GM18507 (cell line): ENCODE measurements at places on chromosomes 12 and 14.

DNA sequence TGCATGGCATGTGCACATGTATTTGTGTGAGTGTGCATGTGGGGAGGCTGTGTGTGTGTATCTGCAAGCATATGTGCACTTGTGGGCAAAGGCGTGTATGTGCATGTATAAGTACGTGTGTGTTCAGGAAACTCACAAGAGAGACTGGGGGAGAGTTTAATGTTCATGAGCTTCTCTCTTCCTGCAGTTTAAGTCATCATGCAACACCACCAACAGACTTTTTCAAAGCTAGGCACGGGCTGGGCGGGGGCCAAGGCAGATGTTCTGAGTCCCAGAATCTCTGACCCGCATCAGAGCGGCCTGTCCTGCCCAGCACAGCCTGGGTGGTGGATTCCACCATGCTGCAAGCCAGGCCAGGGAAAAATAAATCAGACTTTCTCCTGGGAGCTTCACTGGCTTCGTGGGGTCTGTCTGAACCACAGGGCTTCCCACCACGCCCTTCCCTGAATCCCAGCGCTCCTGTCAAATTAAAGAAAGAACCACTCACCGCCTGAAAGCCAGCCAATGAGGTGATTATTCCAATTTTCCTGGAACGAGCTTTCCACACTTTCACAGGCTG lies 75.7 kb downstream of the PITPNM2 start:
- DNase-seq = no peak

GRCh38 chr12:95227818-95228356 lies 10.3 kb downstream of the VEZT start:
- DNase-seq = no peak

GRCh38 chr14:59328454-59328853 lies 136.7 kb downstream of the GPR135 start:
- DNase-seq = no peak

GRCh38 chr12:28303192-28303591 lies 112.9 kb downstream of the CCDC91 start:
- no peak for DNase-seq

DNA sequence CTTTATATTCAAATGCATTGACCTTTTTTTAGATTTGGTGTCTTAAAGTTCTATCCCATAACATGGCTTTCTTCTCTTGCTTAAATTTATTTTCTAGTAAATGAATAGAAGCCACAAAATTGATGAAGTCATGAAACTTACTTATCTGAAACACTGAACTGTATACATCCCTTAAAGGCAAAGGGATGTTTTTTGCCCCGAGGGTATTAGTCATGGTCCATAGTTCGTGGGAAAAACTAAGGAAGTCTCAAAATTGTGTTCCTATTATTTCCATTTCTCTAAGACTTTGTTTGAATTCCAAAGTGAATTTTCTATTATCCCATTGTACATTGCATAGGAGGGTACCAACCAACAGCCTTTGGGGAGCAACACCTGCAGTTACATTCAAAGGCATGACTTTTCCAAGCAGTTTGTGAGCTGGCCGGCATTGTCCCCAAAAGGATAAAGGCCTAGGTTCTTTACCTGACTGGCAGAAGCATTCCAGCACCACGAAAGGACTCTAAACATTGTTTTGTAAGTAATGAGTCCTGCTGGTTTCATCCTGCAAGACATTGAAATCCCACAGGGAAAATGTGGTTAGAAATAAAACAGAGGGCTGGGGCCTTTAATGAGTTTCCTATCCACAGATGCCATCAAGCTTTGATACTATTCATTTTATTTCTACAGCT lies 473.5 kb downstream of the PRKD1 start:
- no peak for DNase-seq

DNA sequence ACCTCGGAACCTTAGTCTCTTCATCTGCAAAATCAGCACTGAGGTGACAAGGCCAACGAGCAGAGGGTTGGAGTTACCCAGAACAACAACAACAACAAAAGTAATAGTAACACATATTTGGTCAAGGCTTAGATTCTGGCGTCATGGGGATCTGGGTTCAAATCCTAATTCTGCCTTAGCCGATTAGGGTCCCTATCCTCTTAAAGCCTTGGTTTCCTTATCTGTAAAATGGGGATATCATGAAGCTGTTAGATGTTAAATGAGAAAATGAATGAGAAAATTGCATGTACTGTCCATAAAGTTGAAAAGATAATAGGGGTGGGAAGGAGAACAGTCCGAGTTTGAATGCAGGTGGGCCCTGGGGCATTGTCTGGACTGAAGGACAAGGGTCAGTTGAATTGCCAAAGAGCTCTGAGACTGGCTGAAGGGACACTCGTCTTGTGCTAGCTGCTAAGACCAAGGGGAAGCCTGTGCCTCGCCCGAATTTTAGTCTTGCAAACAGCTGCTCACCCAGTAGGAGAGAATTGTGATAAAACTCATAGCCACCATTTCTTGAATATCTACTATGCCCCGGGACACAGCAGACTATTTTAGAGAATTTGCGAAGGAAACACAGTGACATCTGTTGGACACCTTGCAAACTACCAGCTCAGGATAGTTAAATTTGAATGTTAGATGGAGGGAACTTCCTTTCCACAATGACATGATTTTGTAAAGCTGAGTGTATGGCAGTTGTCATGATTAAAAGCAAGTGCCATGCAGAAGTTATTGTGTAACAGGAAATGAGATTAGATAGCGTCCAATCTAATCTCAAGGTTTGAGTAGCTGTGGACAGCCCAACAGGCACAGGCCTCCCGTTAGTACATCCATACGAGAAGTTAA lies 6.8 kb upstream of the HNF1A start:
- peak; percentile 60 for DNase-seq

- DNase-seq = peak; percentile 32
These were observed 87.2 kb downstream of the DAAM1 start for GRCh38 chr14:59275668-59276067.

DNA sequence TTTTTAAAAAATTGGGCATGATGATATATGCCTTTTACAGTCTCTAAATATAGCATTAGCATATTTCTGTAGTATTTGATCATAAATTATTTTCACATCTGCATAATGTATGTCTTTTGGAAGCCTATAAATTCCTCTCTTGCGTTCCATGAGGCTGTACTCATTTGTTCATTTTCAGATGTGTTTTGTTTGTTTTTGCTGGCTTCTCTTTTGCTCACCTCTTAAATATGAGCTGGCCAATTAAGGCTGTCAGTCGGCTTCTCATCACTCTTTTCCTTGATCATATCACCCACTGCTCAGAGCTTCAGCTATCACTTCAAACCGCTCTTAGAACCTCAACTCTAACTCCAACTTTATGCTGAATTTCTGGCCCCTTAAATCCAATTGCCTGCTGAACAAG lies 6.6 kb downstream of the TMEM263 start:
- no peak for DNase-seq

GRCh38 chr14:35549551-35549950 lies 15.6 kb downstream of the INSM2 start:
- no peak for DNase-seq

- DNase-seq = no peak
These were observed 2.3 kb downstream of the KRT5 start for GRCh38 chr12:52517888-52518287.

DNA sequence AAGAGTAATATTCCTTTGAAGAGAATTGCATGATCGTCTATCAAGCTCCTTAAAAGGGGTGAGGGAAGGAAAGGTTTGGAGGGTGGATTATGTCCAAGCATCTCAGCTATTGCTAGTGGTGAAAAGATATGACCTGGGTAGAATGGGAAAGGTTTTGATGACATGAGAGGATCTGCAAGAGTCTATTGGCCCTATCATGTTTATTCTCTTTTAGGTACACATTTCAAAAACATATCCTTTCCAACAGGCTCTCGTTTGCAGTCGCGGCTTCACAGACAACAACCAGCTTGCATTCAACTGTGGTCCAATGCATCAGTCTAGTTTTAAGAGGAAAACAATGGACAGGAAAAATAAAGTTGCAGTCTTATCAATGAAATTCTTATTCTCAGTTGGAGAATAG lies 17.1 kb downstream of the FOXG1 start:
- DNase-seq = no peak

DNA sequence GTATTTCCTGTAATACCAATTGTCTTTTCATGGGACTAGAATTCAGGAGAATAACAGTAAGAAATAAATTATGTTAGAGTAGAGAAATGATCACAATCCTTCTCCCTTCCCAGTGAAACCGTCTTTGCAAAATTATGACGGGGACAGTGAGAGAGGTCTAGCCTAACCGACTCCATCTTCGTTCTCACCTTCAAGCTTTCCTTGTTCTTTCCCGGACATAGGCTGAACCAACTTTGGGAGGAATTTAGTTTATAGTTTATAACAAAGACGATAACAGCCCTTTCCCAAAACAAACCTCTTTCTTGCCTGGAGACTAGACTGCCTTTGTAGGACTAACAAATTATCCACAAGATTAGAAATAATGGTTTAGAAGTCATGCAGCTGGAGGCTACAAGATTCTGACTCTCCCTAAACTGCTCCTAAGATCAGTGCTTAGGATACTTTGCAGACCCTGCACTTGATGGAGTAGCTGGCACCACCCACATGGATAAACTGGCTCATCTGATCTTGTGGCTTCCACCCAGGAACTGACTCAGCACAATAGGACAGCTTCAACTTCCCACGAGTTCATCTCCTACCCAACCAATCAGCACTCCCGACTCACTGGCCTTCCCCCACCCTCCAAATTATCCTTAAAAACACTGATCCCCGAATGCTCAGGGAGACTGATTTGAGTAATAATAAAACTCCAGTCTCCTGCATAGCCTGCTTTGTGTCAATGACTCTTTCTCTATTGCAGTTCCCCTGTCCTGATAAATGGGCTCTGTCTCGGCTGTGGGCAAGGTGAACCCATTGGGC lies 521.2 kb upstream of the TBX3 start:
- DNase-seq = no peak

GRCh38 chr12:80966001-80966400 lies 28.3 kb upstream of the LIN7A start:
- no peak for DNase-seq

DNA sequence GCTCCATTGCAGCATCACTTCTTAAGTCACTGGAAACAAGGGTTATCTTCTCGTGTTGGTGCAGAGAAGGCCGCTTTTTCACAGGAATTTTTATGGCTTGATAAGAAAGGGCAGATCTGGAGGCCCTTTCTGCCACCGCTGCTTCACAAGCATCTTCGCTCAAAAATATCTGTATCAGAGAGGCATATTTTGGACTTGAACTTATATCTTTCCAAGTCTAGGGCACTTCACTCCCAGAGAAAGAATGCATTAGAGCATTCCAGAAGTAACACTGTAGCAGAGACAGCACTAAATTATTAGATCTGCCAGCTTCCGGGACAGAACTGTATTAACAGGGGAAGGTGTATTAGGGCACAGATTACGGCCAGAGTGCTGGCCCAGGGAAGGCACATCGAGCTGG lies 151.7 kb upstream of the AMIGO2 start:
- DNase-seq = no peak

DNA sequence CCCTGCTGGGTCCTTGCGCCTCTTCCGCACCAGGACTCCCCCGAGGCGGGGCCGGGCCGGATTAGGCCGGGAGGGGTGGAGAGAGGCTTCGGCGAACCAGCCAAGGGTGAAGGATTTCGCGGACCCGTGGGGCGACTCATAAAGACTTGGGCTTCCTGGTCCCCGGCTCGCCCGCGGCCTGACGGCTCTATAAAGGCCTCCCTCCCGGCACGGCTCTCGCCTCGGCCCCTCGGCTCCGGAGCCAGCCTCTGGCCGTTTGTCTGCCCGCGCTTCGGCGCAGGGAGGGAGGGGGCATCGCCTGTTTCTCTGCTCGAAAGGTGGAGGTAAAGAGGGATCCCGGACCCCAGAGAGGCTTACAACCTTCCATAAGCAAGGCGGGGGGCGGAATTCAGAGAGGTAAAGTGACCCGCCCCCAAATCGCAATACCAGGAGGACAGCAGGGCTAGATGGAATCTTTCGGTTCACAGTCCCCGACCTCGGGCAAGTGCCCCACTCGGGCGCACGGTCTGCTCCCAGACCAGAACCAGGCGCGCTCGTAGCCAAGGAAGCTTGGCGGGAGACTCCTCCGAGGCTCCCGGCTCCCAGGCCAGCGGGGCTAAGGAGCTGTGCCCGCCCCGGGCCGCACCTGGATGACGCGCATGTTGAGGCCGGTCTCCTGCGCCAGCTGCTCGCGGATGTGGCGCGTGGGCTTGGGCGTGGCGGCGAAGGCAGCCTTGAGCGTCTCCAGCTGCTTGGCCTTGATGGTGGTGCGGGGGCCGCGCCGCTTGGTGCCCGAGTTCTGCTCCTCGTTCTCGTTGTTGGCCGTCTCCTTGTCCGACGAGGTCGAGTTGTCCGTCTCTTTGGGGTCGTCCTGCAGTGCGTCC lies 3.9 kb downstream of the LHX5 start:
- DNase-seq = no peak

GRCh38 chr12:100346660-100347059 lies 10.2 kb upstream of the SLC17A8 start:
- no peak for DNase-seq

GRCh38 chr14:32430326-32430725 lies 101.2 kb downstream of the AKAP6 start:
- no peak for DNase-seq

- DNase-seq = no peak
These were observed 33.5 kb downstream of the FMNL3 start for GRCh38 chr12:49673446-49674317.

DNA sequence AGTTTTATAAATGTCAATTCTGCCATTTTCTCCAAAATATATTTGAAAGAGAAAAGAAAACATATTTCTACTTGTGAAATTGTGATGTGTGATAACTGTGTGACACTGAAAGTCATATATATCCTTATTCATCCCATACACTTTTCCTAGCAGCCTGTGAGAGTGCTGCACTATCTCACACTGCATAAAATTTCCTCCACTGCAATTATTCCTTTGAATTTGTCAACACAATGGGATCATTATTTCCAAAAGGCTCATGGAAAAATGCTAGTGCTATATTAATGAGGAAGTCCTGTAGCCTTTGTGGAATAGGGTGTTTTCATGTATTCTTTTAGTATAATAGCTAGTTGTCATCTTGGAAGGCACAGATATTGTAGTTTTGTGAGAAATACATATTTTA lies 504.1 kb downstream of the RPL10L start:
- no peak for DNase-seq

GRCh38 chr14:44910821-44911220 lies 50.9 kb downstream of the KLHL28 start:
- DNase-seq = no peak

DNA sequence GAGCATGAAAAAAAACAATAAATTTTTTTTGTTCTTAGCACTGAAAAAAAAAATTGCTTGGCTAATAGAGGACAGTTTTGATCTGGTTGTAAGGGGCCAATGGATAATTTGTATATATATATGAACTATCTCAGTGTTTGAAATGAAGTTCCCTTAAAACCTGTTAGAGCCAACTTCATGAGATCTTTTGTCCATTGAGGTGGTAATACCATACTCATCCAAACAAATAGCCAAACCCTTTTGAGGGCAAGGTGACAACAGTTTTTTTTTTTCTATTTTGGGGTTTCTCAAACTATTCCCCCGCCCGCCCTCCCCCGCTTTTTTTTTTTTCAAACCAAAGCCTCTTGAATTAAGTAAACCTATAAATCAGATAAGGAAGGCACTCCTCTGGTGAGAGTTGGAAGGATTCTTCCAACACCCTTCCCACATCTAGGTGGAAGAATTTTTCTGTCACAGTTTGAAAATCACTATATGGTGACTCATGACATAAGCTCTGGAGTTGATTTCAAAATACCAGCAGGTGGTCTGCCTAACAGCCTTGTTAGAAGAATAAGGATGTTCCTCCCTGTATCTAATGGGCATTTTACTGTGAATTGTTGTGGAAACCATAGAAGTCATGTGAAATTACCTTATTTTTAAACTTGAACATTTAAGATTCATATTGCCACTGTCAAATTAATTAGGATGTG lies 10.2 kb downstream of the ARHGAP5 start:
- DNase-seq = no peak

- DNase-seq = no peak
These were observed 208.1 kb downstream of the PTPRO start for GRCh38 chr12:15530361-15530760.
